Natural killer cell (primary cell): ENCODE measurements at places on chromosomes 1 and 21.

DNA sequence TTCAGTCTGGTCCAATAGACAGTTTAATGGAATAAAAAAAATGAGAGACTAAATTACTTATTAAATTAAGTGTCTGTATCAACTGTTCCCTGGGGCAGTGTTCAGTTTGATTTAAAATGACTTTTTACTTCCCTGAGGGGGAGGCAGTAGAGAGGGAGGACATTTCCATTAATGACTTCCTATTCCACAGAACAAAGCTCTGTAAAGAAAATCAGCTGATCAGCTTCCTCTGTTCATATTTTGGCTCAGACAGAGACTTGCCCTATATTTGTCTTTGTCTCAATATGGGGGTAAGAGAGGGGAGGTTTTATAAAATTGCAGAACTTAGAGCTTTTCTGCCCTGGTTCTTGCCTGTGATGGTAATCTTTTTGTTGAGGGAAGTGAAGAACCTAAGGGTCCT, 8.4 kb downstream of the CFAP126 start:
- DNase-seq = no peak

DNA sequence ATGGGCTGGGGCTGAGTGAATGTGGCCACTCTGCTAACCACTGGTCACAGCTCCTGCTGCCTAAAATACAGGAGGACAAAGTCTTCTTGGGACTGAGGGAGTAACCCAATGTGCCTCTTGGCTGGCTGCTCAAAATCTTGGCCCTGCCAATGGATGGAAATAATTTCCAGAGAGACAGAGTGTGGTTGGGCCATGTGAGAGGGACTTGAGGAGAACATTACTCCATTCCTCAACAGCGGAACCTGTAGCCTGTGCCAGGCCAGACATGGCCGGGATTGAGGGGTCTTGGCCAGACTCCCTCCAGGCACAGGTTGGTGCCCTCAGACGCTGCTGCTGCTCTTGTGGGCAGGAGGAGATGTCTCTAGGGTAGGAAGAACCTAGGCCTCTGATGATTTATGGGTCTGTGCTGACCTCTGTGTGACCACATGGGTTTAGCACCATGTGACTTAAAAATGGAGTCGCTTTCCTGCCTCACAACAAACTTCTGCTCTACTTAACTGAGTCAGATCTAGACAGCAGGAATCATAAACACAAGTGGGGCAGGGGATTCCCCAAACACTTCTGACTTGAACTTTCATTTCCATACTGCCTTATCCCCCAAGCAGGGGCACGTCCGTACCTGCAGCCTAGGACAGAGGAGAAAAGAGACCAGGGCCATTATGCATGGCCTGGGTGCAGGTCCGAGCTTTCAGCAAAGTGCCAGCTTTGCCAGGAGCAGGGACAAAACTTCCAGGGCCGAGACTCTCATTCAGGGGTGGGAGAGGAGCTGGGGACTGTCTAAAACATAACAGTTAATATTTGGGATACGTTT, 79.2 kb downstream of the CD34 start:
- DNase-seq = peak; percentile 76

GRCh38 chr1:219121679-219122078, 52.0 kb upstream of the LYPLAL1 start:
- no peak for DNase-seq

DNA sequence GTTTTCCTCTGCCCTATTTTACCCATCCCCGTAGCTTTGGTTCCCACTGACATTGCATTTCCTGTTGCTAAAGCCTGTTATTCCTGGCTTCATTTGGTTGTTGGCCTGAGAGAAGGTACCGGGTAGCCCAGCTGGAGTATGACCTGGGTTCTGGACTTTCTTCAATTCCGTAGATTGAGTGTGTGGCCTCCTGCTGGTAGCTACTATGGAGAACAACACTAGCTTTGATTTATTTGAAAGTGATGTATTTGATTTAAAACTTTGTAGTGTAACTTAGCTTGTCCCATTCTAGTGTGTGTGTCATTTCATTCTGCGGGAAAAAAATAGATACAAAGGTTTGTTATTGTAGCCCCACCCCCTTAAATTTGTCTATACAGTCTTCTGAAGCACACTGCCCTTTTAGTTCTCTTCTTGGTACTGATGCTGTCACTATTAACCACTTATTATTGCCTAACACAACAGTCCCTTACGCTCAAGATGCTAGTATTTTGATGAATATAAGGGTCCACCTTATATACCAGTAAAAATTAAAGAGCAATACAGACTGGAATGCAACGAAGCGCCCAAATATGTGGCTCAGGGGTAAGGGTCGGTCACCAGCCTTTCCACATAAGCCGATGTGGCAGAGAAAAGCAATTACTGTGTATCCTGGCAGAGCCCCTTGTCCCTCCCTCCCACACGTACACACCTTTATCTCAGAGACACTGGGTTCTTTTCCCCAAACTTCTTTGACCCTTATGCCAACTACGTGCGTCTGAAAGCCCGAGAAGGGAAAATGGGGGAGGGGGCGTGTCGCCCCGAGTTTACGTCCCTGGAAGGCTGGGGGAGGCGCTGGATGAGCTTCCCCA, 643 bp upstream of the MOV10 start:
- DNase-seq = no peak

- DNase-seq = no peak
Observed at GRCh38 chr1:58591806-58592205, 14.8 kb upstream of the TACSTD2 start.

DNA sequence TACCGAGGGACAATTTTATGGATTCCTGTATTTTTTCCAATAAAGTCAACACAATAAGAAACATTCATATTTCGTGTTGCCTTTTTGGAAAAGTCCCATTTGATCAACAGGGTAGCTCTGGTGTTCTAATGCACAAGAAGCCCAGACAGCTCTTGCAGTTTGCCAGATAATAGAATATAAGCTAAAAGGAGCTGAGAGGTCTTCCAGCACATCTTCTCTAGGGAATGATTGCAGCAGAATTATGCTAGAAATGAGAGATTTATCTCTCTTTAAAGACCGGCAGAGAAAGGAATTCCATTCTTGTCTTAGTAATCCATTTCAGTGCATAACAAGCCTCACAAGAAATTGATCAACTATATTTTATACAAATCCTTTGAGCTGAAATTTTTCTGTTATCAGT, 25.0 kb upstream of the DDX59 start:
- DNase-seq = no peak

- DNase-seq = no peak
Observed at GRCh38 chr1:56788588-56788987, 30.6 kb downstream of the FYB2 start.

DNA sequence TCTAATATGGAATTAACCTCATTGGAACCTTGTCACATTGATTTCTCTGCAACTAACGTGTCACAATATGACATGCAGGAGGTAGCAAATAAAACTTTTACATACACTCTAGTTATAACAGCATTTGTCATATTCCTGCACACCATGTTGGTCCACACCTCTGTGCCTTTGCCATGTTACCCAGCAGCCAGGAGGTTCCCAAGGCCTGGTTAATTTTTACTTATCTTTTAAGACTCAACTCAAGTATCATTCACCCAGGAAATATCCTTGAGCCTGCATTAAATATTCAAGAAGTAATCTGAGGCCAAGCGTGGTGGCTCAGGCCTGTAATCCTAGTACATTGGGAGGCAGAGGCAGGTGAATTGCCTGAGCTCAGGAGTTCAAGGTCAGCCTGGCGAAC, 447.2 kb upstream of the NR5A2 start:
- no peak for DNase-seq
